Right cardiac atrium (tissue), 5 donors: ENCODE measurements at places on chromosomes 3 and 15. TPM values are rescaled to one million over a fixed set of nuclear protein-coding genes. Genes with fewer than 3 reads are reported as not detected.

DNA sequence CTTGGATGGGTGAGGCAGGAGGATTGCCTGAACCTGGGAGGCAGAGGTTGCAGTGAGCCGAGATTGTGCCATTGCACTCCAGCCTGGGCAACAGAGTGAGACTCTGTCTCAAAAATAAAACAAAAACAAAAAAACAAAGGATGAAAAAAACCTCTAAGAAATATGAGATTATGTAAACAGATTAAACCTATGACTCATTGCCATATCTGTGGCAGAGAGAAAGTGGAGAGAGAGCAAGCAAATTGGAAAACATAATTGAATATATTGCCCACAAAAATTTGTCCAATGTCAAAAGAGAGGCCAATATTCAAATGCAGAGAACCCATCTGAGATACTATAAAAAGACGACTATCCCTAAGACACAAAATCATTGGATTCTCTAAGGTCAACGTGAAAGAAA lies 1106.0 kb downstream of the OTOL1 start:
- no peak for DNase-seq

DNA sequence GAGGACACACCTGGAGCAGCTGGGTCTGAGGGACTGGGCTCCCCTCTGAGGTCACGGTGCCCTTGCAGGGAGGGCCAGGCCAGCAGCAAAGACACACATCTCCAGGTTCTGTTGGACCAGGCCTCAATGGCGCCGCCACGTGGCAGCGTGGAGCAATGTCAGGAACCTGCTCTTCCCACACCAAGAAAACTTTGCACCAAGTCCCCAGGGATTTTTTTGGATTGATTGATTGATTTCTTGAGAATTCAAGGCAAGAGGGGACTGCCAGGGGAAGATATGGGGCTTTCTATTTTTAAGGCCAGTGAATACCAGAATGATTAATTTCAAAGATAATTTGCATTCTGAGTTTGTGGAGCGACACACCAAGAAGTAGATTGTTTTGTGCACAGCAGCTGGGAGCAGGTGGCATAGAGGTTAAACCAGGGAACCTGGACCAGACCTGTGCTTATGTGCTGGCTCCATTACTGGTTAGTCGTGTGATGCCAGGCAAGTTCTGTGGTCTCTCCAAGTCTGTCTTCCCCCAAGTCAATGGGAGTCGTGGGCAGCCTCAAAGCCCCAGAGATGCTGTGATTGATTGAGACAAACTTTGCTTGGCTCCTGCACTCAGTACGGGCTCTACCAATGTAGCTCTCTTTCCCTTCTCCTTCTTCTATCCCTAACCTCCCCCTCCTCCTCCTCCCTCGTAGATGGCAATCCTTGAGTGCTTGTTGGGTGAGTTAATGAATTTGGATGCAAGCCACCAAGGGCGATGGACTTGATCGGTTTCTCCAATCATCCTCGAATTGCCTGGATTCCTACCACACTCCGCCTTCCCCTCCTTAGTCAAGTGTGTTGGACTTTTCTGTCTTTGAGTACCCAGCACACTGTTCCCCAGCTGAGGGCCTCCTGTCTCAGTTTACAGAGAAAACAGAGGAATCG lies 96.2 kb upstream of the TRPM1 start:
- no peak for DNase-seq

- no peak for DNase-seq
These were observed 827.4 kb upstream of the NR2F2 start for GRCh38 chr15:95503107-95503506.

DNA sequence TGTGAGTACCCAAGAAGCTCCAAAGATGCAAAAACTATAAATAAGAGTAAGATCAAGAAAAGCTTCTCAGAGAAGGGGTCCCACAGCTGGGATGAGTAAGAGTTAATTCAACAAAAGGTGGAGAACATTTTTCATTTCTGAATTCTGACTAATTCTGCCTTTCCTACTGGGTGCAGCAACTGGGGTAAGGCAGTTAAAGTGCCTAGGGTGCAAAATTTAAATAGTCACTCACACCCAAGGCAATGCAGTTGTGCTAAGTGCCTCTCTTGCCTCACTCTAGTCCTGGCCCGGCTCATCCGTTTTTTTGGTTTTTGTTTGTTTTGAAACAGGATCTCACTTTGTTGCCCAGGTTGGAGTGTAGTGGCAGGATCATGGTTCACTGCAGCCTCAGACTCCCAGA lies 240.2 kb downstream of the TP63 start:
- DNase-seq: no peak

GRCh38 chr3:129689036-129689435 lies 82.6 kb upstream of the PLXND1 start:
- DNase-seq: no peak

- DNase-seq: no peak
These were observed 216.7 kb downstream of the ABHD5 start for GRCh38 chr3:43907508-43907858.

- DNase-seq: no peak
These were observed 49.5 kb downstream of the HEG1 start for GRCh38 chr3:125006291-125006731.

The TNNC1 gene
- 2,592 TPM for total RNA-seq

The RAB7A gene
- total RNA-seq: 242 TPM

- peak; percentile 10 for DNase-seq
These were observed 416.6 kb upstream of the WNT5A start for GRCh38 chr3:55903680-55904079.

The CCRL2 gene
- total RNA-seq: 2.5 TPM

The OSBPL10 gene
- total RNA-seq: 4.9 TPM

The FBXL22 gene
- total RNA-seq: 31.9 TPM

The IQCH gene
- 2.1 TPM for total RNA-seq

The LARP6 gene
- total RNA-seq: 35.6 TPM

The GP9 gene
- total RNA-seq: not detected

- no peak for DNase-seq
These were observed 47.9 kb downstream of the QTRT2 start for GRCh38 chr3:114104414-114104813.

- DNase-seq: no peak
These were observed 61.2 kb upstream of the STRIT1 start for GRCh38 chr3:155354658-155355057.

GRCh38 chr3:108406063-108406660 lies 104.2 kb downstream of the MYH15 start:
- no peak for DNase-seq

- peak; percentile 35 for DNase-seq
These were observed 543 bp downstream of the MEF2A start for GRCh38 chr15:99566157-99566897.

DNA sequence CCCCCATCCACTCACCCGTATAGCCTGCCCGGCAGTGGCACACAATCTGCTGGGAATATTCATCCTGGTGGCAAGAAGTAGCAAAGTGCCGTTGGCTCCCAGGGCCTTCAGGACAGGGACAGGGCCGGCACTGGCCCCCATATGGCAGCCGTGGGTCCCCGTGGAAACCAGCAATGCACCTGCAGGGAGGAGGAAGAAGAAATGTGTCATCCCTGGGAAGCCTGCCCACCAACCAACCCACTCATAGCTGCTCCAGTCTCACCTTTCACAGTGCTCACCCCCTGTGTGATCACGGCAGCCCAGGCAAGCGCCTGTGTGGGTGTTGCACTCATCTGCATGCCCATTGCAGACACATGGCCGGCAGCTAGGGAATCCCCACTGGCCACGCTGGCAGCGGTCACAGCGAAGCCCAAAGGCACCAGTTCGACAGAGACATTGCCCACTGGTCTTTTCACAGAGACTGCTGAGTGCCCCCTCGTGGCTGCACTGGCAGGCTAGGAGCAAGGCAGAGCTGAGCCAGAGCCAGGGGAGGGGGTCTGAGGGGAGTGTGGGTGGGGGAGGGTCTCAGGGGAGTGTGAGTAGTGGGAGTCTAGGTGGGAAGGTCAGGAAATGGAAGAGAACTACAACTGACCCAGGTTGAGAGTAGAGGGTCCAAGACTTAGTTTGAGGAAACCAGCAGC lies 4.5 kb upstream of the USP19 start:
- DNase-seq: no peak

GRCh38 chr3:58082047-58082446 lies 73.8 kb downstream of the FLNB start:
- no peak for DNase-seq

GRCh38 chr15:90035095-90035839 lies 34.1 kb downstream of the ZNF710 start:
- DNase-seq: peak; percentile 83

- no peak for DNase-seq
These were observed 64.3 kb downstream of the CHL1 start for GRCh38 chr3:260898-261297.

DNA sequence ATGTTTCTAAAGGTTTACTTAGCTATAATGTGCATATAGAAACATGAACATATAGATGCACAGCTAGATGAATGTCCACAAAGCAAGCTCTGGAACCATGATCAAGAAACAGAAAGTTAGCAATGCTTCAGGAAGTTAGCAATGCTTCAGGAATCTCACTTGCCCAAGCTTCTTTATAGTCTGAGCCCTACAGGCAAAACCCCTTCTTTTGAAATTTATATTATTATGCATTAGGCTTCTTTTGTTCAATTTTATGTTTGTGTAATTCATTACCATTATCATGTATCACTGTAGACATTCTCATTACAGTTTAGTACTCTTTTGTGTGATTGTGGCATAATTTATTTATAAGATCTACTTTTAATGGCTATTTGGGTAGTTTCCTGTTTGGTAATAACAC lies 286.4 kb upstream of the BCHE start:
- no peak for DNase-seq

DNA sequence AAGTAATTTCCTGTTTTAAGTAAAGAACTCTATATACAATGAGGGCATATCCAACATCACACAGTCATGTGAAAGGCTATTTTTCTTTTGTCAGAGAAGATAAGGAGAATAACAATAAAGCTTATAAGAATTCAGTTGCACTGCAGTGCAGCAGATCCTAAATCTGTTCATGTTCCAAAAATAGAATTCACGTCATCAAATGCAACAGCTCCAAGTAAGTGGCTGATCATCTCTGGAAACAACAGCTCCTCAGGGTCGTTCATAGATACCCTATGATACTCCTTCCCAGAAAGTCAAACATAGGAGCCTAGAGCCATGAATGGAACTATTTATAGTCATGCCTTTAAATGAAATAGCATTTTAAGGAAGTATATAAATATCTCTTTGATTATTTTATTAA lies 100.2 kb downstream of the FMN1 start:
- no peak for DNase-seq

The ABCF3 gene
- total RNA-seq: 67.4 TPM
